ENCODE measurements at places on chromosomes 6 and 20.

- no peak for DNase-seq
Observed at GRCh38 chr20:38139156-38139912, 25.7 kb downstream of the TGM2 start.

DNA sequence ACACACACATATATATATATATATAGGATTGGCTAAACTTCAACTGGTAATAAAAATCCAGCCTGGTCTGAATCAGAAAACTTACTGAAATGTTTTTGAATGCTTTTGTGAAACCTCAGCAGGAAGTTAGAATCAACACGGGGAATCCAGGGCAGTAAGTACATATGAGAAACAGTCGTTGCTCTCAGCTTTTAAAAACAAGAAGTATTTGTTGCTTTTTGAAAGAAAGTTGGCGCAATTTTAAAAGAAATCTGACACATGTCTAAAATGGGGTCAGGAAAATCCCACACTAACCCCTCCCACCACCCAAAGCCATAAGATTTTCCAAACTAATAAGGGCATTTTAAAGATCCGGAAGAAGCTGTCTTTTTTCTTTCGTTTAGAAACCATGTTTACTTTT lies 11.5 kb upstream of the CCDC170 start:
- DNase-seq, result no peak

DNA sequence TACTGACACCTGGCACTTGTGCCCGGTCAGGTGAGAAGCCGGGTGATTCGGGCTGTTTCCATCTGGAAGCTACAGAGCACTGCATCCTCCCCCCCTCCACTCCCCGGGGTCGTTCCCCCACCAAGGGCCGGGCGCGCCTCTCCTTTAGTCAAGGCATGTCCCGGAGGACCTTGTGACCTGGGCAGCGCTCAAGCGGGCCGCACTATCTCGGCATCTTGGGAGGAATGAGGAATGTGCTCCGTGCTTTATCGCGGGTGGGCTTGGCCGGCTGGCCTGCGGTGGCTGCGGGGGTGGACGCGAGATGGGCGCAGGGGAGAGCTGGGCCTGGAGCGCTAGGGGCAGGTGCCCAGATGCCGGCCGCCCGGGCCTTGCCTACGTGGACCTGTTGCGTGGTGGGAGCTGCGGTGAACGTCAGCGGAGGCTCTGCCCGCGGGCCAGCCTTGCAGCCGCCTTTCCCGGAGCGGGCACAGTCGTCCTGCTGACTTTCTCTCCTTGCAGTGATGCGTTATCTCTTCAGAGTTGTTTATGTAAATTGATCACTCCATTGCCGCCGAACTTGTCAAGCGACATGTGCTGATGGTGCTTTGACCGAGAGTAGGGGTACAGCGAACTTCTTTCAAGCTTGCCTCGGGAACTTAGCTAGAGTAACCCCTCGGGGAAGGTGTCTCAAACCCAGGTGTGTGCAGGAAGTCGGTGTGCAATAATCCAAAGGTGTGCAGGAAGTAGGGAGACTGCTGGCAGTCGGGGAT lies 1.1 kb downstream of the LRRC1 start:
- no peak for DNase-seq

DNA sequence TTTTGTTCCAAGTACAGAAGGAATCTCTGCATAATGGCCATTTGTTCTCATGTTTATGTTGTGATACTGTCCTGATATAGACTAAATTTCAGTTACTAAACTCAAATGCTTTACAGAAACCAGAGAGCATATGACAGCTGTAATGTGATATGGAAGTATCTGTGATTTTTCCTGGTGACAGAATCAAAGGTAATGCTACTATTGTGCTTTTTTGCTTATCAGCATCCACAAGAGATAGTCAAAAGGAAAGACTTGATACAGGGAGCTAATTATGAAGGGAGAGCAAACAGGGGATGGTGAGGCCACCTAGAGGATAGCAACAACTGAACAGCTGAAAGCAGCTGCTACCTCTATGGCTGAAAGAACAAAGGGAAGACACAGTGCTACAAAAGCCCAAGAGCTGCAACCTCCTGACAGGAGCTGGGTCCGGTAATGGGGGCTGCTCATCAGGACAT lies 181.4 kb downstream of the PHF3 start:
- DNase-seq, result no peak

DNA sequence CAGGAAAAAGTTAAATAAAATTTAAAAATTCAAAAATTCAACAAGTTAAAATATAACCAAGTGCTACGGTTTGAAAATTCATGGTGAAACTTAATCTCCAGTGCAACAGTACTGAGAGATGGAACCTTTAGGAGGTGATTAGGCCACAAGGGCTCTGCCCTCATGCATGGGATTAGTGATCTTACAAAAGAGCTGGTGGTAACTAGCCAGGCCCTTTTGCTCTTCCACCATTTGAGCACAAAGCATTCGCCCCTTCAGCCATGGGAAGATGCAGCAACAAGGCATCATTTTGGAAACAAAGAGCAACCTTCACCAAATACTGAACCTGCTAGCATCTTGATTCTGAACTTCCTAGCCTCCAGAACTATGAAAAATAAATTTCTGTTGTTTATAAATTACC lies 80.9 kb downstream of the RNGTT start:
- no peak for DNase-seq

DNA sequence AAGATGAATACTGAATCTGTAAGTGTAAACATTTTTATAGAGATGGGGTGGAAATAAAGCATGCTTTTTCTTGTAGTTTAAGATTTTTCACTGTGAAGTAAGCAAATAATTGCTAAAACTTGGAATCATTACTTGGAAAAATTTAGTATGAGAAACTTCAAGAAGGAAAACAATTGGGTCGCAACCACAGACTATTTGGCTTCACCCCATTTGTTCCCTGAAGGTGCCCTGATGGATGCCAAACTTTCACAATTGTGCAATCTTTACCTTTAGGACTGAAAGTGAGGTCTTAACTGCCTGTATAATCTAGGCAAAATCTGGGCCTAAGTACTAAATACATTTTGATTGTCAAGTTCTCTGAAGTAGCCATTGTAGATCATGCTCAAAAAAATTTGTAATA lies 330.1 kb downstream of the HDGFL1 start:
- DNase-seq, result no peak

DNA sequence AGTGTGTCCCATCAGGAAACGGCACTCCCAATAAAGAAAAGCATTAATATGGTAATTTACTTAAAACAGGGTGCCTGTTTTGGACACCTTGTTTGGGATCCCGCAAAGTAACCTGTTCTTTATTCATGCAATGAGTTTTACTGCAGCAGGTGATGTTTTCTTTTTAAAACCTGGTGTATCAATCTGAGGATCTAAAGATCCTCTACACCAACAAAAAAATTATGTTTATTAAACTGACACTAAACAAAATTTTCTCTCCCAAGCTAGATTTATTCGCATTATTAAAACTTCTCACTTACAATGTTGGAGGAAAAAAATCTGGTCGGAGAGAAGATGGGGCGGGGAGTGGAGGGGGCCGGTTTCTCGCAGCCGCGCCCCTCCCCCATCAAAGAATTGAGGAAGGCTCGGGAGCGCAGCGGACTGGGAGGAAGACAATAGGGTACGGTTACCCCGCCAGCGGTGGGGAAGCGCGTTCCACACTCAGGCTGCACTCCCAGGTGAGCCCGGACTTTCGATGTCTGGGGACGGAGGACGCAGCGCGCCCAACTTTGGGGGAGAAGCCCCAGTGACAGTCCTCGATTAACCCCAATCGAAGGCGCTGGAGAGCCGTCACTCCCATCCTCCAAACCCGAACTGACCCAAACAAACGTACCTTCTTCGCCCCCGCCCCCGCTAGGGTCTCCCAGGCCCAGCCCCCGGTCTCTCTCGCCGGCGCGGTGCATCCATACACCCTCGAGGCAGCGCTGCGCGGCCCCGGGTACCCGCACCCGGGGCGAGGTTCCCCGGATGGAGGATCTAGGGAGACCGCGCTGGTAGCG lies 1.3 kb downstream of the CD24 start:
- no peak for DNase-seq

- no peak for DNase-seq
Observed at GRCh38 chr20:1336699-1337367, 7.9 kb upstream of the SDCBP2 start.

DNA sequence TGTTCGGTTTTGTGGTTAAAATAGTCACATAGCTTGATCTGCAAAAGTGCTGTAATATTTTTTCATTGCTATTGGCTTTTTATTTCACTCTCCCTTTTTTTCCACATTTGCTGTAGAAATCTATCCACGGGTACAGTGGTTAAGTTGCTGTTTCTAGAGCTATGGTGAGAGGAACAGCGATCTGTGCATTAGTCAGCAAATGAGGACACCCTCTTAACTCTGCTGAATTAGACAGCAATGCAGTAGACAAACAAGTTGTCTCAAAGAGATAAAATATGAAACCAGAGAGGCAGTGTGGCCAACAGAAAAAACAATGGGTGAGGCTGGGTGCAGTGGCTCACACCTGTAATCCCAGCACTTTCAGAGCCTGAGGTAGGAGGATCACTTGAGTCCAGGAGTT lies 17.6 kb upstream of the SYNJ2 start:
- DNase-seq, result no peak

GRCh38 chr20:44073675-44074071 lies 113.3 kb downstream of the JPH2 start:
- DNase-seq, result no peak

DNA sequence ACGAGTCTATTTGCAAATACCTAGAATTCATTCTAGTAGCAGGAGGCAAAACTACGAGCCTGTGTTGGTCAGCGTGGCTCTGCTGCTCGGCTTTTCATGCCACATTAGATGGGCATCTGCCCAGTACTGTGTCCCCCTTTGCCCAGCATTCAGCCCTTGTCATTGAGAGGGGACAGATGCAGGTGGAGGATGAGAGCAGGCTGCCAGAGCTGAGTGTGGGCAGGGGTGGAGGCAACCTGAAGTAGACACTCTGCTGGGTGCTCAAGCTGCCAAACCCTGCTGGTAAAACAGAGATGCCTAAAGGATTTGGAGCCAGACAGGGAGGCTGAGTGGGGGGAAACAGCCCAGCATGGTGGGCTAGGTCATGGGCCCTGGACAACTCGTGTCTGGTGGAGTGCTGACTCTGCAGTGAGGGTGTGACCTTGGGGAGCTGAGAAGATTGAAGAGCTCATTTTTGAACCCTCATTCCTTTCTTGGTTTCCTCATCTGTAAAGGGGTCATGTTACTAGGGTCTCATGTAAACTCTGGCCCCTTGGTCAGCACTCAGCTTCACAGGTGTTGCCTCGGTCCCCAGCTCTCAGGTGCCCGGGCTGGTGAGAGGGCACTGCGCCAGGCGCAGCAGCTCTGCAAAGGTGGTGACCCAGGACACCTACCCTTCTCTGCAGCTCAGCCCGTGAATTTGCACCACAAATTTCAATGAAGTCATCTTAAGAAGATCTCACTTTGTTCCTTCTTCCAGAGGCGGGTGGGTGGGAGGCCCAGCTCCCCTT lies 64.2 kb upstream of the BHLHE23 start:
- no peak for DNase-seq

DNA sequence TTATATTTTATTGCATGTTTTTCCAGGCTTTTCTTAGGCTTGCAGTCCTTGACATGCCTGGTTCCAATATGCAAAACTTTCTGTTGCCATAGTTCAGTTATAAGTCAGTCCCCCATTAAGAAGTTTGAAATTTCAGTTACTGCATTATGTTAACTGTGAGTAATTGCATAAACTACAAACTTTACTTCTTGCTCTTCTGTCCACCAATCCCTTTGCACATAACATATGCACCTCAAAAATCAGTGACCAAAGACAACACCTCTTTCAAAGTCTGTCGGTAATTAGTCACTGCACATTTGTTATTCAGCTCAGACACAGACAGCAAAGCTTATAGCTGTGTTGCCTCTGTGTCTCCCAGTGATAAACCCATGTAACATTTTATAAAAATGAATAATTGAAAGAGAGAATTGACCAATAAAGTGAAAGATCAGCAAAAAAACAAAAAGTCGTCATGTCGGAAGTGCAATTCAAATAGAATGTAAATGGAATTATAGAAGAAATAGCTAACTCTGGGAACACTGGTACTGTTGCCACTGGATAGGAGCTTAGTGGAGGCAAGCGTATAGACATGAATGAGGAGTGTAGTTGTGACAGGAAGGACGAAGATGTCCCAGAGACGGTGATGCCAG lies 50.3 kb upstream of the BTBD3 start:
- no peak for DNase-seq

GRCh38 chr6:2766767-2767656 lies 1.8 kb downstream of the WRNIP1 start:
- DNase-seq, result no peak

- no peak for DNase-seq
Observed at GRCh38 chr6:68891419-68891818, 256.3 kb downstream of the ADGRB3 start.

GRCh38 chr6:168225471-168225911 lies 94.1 kb downstream of the DACT2 start:
- no peak for DNase-seq
